ENCODE measurements at places on chromosomes 6 and 20.
A peak's percentile ranks its signal among the peaks of the same experiment; 100 is the strongest.

- DNase-seq: no peak
These were observed 348.3 kb downstream of the BCKDHB start for GRCh38 chr6:80454661-80455365.

- peak; percentile 65 for DNase-seq
These were observed 5.7 kb downstream of the HELZ2 start for GRCh38 chr20:63568170-63568981.

- no peak for DNase-seq
These were observed 21.3 kb downstream of the SPATA2 start for GRCh38 chr20:49894073-49894470.

DNA sequence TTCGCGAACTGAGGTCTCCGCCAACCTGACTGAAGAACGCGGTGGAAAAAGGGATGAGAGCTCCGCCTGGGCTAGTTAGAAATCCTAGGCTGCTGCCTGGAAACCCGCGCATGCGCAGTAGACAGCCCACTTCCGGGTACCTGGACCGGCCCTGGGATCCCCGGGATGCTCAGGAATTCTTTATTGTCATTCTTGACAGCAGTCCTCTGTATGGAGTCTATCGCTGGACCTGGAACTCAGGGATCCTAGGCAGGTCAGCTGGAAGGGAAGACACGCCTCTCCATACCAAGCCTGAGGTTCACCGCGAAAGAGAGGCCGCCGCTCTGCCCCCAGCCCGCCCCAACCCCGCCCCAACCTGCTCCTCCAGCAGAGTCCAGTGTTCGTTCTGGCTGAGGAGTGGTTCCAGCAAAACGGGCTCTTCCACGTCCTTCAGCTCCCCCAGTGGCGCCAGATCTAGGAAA is 1379.2 kb upstream of the DEFB115 start:
- no peak for DNase-seq

- DNase-seq: no peak
These were observed 171.4 kb downstream of the SOX4 start for GRCh38 chr6:21764989-21765388.

GRCh38 chr6:10633216-10633615 is 61.2 kb downstream of the C6orf52 start:
- peak; percentile 98 for DNase-seq

DNA sequence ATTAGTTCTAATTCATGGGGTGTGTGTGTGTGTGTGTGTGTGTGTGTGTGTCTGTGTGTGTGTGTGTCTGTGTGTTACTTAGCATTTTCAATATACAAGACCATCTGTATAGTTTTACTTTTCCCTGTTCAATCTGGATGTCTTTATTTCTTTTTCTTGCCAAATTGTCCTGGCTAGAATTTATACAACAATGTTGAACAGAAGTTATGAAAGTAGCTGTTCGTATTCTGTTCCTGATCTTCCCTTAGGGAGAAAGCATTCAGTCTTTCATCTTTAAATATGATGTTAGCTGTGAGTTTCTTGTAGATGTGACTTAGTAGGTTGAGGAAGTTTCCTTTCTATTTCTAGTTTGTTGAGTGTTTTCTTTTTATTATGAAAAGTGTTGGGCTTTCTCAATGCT is 334.7 kb upstream of the RNF24 start:
- DNase-seq: no peak

DNA sequence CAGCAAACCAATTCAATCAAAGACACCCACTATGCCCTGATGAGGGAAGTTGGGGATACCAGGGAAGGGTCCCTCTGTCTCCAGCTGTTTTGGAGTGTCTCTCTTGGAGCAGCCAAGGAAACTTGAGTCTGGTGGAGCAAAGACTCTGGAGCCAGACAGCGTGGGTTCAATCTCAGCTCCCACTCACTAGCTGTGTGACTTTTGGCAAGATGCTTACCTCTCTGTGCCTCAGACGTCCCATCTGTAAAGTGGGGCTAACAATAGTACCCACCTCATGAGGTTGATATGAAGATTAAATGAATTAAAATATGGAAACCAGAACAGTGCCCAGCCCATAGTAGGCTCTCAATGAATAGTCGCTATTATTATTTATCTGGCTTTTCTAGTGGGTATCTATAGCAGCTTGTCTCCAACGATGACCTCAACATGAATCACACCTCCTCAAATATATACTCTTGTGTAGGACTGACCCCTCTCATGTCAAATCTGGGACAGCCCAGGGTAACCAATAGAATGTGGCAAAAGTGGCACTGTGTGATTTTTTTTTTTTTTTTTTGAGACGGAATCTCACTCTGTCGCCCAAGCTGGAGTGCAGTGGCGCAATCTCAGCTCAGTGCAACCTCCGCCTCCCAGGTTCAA is 99.2 kb upstream of the FOXP4 start:
- DNase-seq: no peak

DNA sequence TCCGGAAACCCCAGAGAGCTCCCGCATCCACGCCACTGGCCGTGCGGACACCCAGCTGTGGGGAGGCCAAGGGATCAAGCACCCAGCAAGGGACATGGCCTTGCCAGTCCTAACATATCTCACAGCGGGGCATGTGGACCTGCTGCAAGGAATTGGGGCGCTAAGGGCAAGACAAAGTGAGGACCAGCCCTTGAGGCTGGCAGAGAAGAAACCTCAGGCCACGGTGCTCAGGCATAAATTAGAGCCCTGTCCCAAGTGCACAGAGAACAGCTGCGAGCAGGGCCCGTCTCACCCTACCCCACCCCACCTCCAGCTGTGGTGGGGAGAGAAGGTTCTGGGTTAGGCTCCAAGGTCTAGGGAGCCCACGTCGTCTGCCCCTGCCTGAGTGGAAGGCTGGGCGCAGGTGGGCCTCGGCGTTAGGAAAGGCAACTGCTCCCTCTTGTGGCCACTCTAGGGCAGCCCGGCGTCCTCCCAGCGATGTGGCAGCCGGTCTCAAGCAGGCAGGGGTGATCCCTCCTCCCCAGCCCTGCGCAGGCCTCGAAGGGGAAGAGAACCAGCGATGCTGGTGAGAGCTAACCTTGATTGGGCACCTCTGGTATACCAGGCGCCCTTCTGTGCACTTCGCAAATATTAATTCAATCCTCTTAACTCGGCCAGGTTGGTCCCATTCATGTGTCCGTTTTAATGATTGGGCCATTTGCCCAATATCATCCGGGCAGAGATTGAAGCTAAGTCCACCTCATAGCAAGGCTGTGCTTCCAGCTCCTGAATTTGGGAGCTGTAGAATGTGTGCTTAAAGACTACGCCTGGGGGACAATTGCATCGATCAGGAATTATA is 235.8 kb downstream of the NFATC2 start:
- DNase-seq: peak; percentile 73

GRCh38 chr20:58436868-58437645 is 48.0 kb downstream of the VAPB start:
- no peak for DNase-seq

DNA sequence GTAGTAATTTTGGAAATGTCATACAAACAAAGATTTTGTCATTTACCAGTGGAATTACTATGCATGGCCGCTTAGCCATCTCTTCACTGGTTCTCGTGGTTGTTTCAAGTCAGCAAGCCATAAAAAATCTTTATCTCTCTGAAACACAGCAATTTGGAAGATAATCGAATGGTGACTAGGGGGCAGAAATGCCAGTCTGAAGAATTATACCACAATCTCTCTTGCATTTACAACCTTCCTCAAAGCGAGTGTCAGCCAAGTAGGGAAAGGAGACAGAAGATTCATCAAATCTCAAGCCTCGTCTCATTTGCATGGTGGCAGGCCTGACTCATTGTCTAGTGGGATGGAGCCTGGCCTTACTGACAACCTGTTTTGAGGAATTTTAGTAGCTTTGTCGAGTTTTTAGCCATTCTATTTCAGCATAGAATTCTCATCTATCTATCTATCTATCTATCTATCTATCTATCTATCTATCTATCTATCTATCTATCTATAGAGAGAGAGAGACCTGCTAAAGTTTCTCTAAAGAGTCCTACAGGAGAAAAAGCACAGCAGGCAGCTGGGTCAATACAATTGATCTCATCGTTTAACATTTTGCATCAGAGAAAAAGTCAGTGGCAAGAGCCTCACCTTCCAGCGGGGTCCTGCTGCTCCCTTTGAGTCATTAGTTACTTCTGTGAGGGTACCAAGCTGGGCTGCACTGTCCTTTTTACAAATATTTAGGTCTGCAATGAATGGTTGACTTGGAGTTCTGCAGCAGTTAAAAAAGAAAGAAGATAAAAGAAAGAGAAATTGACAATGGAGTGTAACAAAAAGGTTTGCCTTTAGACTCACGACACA is 572.8 kb downstream of the TFAP2A start:
- no peak for DNase-seq

DNA sequence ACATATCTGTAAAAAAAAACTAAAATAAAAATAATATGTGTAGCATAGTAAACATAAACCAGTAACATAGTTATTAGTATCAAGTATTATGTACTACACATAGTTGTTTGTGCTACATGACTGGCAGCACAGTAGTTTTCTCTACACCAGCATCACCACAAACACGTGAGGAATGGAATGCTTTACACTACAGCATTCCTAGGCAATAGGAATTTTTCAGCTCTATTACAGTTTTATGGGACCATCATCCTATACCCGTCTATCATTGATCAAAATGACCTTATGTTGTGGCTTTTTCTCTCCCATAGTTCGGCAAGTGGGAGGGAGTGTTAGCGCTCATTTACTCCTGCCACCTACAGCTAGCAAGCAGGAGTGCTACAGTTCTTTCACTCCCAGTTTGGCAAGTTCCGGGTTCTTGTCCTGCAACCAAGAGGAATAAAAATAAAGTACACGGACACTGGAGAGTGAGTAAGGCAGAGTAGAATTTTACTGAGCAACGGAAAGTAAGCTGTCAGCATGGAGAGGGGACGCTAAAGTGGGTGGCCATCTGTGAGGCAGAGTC is 196.8 kb upstream of the HSF2 start:
- no peak for DNase-seq

GRCh38 chr6:35356391-35356790 is 14.0 kb downstream of the PPARD start:
- no peak for DNase-seq

GRCh38 chr20:44629017-44629385 is 22.5 kb downstream of the ADA start:
- DNase-seq: no peak

GRCh38 chr6:25612666-25613065 is 39.3 kb upstream of the SCGN start:
- DNase-seq: peak; percentile 36

DNA sequence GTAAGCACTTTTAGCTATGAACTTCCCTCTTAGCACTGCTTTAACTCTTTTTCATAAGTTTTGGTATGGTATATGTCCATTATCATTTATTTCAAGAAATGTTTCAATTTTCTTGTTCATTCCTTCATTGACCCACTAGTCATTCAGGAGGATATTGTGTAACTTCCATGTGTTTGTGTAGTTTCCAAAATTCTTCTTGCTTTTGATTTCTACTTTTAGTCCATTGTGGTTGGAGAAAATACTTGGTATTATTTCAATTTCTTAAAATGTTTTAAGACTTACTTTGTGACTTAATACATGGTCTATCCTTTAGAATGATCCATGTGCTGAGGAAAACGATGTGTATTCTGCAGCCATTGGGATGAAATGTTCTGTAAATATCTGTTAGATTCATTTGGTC is 176.5 kb downstream of the CENPW start:
- DNase-seq: no peak

GRCh38 chr20:59428441-59429205 is 128.2 kb downstream of the EDN3 start:
- peak; percentile 51 for DNase-seq

- DNase-seq: no peak
These were observed 66.0 kb downstream of the BACH2 start for GRCh38 chr6:90230548-90231215.

DNA sequence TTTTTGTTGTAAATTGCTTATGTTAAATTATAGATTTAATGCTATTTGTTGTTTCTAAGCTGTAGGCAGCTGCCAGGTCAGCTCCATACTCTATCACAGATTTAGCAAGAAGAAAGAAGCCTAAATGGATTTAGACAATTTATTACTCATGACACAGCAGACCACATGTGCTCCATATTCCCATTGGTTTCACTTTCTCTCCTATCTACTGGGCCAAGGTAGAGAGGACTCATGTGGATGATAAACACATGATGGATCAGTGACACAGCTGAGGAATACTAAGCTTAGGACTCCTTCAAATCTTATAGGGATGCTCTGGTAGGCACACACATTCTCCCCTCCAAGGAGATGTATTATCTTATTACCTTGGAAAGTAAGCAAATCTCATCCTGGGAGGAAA is 553.0 kb upstream of the ADGRB3 start:
- DNase-seq: no peak

- no peak for DNase-seq
These were observed 13.2 kb downstream of the DNAJC5 start for GRCh38 chr20:63908008-63908682.

GRCh38 chr6:149223120-149223903 is 94.2 kb upstream of the TAB2 start:
- no peak for DNase-seq

GRCh38 chr6:124721331-124721730 is 240.9 kb upstream of the RNF217 start:
- DNase-seq: no peak

DNA sequence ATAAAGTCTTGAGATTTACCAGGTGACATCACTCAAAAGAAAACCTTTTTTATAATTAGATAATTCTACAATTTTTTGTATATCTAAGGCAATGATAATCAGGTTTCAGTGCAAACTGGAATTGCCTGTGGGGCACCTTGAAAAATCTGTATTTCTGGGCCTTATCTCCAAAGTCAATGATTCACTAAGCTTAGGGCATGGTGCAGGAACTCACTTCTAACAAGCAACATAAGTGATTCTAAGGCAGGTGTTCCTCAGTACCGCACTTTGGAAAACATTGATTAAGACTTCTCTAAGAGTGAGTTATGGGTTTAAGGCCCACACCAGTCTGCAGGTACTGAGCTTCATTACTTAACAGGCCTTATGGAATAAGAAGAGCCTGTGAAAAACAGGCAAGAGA is 115.3 kb downstream of the COL12A1 start:
- no peak for DNase-seq

DNA sequence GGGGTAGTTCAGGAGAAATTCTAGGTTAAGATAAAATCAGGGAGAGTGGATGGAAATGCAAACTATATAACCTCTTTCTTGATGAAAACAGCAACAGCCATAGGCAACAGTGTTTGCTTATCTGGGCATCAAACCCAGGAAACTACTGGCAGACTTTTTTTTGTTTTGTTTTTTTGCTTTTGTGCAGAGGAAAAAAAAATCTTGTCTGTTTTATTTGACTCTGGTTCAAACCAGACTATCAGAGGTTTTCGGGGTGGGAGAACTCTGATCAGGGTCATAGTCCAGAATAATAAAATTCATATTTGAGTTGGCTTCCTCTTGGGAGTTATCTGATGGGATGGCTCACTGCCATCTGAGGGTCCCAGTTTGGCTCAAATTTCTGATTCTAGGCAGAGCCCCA is 88.8 kb upstream of the ZNFX1 start:
- no peak for DNase-seq

Measured in NB4 (cell line).